B cell (primary cell): ENCODE measurements at places on chromosomes 4 and X. TPM values are rescaled to one million over a fixed set of nuclear protein-coding genes. Genes with fewer than 3 reads are reported as not detected.

- no peaks in the 10 kb centered on the region for H3K36me3 ChIP-seq
- peaks cover 6% of the 10 kb centered on the region for H3K4me1 ChIP-seq
- no peaks in the 10 kb centered on the region for H3K27me3 ChIP-seq
- H3K27ac ChIP-seq: peak overlapping the region; percentile 50
- peak overlapping the region; percentile 61 for H3K4me3 ChIP-seq
Observed at GRCh38 chrX:989959-990510, 222.4 kb downstream of the CRLF2 start.

The CT45A5 gene
- polyA plus RNA-seq: not detected in 2 replicates

GRCh38 chr4:7348946-7349900 lies 85.5 kb downstream of the PSAPL1 start:
- H3K27ac ChIP-seq: no peak overlapping the region
- no peaks in the 10 kb centered on the region for H3K36me3 ChIP-seq
- no peak for DNase-seq
- H3K27me3 ChIP-seq: no peaks in the 10 kb centered on the region
- no peak overlapping the region for H3K4me3 ChIP-seq

DNA sequence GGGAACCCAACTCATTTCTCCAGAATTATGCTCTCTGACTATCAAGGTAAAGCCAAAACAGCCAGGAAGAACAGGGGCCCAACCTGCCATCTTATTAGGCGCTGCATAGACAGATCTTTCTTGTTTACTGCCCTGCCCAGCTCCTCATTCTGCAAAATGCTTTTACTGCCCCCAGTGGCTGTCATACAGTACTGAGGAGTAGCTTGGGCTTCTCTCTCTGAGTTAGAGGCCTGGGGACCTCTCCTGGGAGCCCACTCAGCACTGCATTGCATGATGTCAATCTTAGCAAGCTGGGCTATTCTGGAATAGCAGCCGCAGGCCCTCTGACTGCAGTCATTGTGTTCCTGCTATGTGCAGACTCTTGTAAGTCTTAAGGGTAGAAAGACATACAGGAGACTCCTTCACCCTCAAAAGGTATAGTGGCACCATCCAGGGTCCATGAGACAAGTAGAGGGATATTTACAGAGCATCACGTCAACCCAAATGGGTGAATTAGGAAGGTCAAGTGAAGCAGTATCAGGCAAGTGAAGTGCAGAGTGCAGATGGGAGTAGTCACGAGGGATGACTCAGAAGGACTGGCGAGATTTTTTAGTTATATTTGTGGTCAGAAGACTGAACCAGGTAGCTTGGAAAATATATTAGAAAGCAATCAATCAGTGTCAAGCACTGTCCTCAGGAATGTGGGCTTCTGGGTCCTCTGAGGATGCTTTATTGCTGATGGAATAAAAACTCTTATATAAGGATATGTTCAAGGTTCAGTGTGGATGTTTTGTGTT lies 294.1 kb upstream of the SFRP2 start:
- no peaks in the 10 kb centered on the region for H3K36me3 ChIP-seq
- no peaks in the 10 kb centered on the region for H3K27me3 ChIP-seq
- H3K4me1 ChIP-seq: no peaks in the 10 kb centered on the region
- no peak overlapping the region for H3K4me3 ChIP-seq
- no peak overlapping the region for H3K27ac ChIP-seq

The PPP2R2C gene
- polyA plus RNA-seq: not detected in 2 replicates
